Left colon (tissue), 2 donors: ENCODE measurements at places on chromosomes 3 and 15.
A peak's percentile ranks its signal among the peaks of the same experiment; 100 is the strongest.

DNA sequence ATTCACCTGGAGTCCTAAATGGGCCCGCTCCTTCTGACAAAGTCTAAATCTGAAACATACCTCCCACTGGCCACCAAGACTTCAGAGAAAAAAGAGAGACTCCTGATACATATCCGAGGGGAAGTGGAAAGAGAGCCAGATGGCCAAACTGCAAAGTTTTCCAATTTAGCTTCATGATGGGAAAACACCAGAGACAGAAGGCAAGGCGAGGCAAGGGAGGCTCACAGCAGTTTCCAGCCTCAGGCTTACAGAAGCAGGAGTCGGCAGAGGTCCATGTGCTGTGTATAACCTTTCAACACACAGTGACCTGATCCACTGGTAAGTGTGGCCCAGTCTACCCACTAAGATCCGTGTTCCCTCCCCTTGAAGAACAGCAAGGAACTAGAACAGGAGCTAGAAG lies 29.9 kb upstream of the PDE8A start:
- DNase-seq = no peak

- DNase-seq = peak; percentile 46
These were observed 84.7 kb upstream of the LMCD1 start for GRCh38 chr3:8416965-8417364.

- DNase-seq = no peak
These were observed 101.0 kb downstream of the ATG7 start for GRCh38 chr3:11373235-11373634.

DNA sequence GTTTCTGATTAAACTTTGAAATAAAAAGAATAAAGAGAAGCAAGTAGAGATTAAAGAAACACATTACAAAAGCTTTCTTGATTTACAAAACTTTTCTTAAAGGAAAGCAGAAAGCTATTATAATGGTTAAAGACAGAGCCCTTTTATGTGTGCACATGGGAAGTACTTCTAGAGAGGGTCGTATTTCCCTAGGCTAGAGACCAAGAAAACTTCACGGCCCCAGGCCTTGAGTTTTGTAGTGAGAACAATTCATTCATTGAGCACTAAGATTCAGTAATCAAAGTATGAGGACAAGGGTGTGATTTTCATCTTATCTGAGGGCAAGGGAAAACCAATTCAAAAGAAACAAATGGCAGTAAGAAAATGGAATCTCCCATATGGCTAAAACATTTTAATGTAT lies 854.1 kb downstream of the ROBO1 start:
- DNase-seq = no peak

GRCh38 chr15:40287505-40287904 lies 4.6 kb upstream of the ANKRD63 start:
- no peak for DNase-seq

GRCh38 chr3:141384575-141384974 lies 16.3 kb downstream of the ZBTB38 start:
- DNase-seq = no peak

- peak; percentile 54 for DNase-seq
These were observed 25.8 kb downstream of the SPSB4 start for GRCh38 chr3:141076797-141077571.

- no peak for DNase-seq
These were observed 45.6 kb upstream of the SRGAP3 start for GRCh38 chr3:9295007-9295406.

GRCh38 chr3:16514755-16515353 lies 1.4 kb upstream of the RFTN1 start:
- no peak for DNase-seq

- DNase-seq = no peak
These were observed 357.4 kb upstream of the ATP11B start for GRCh38 chr3:182435860-182436259.

DNA sequence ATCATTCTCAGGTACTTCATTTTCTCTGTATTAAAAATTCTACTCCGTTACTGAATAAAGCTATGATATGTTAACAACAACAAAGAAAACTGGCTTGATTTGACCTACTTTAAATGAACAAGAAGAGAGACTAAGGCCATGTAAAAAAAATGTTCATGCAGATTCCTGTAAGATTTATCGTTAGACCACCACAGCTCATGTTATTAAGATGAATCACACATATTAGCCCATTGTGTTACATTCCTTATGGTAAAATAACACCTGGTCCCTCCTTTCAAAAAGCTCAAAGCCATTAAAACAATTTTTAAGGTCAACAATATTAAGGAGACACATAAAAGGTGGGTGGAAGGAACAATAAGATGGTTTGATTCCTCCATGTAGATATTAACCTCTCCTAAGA lies 6.3 kb downstream of the THOC7 start:
- DNase-seq = no peak

DNA sequence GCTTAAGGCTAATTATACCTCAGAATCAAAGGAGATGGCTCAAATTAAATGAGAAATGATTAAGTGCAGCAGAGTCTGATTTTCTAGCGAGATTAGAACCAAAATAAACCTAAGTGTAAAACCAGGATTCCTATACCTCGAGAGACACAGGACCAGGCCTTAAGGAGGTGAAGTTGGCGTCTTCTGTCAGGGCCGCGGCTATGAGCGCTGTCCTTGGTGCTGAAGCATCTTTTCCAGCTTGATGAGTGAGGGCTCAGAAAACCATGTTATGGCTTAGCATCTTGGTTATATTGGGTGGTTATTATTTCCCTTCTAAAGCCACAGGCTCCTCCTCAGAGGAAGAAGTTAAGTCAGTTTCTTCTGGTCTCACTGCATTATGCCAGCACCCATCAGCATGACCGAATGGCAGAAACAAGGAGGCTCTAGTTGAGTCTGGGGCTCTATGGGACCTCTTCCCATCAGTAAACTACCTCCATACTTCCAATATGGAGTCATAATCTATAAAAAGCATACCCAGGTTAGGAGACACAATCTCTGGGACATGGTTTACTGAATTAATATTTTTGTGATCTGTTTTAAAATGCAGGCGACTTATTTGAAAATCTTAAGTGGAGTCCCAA lies 120.1 kb upstream of the NMNAT3 start:
- DNase-seq = peak; percentile 24

GRCh38 chr3:31399271-31399670 lies 133.5 kb upstream of the STT3B start:
- DNase-seq = no peak

- no peak for DNase-seq
These were observed 121.9 kb upstream of the CTDSPL start for GRCh38 chr3:37739579-37740290.

DNA sequence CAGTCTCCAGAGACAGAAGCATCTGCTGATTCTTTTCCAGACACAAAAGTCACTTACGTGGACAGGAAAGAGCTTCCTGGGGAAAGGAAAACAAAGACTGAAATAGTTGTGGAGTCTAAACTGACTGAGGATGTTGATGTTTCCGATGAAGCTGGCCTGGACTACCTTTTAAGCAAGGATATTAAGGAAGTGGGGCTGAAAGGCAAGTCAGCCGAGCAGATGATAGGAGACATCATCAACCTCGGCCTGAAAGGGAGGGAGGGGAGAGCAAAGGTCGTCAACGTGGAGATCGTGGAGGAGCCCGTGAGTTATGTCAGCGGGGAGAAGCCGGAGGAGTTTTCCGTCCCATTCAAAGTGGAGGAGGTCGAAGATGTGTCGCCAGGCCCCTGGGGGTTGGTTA lies 25.4 kb downstream of the SYNM start:
- no peak for DNase-seq

DNA sequence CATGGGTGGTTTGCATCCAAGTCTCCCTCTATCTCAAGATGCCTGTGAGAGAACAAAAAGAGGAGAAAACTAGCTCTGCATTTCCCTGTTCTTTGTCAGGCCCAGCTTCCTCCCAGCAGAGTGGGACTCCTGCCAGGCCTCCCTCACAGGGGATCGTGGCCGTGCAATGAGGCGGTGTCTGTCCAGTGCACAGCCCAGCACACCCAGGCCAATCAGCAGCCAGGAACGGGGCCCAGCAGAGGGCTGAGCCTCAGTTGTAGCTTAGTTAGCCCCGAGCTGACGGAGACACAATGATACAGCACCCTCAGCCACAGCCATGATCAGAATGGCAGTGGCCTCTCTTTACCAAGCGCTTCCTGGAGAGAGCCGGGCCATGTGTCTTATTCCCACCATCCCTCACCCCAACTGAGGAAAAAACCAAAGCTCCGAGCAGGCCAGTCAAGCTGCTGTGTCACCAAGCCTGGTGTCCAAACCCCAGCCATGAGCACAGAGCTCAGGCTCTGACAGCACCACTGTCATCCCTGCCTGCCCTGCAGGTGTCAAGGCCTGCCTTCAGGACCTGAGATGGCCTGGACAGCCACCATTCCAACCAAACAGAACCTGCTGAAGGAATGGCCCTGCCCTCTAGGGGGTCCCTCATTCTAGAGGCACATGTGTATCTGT lies 71.1 kb downstream of the DNAJB8 start:
- DNase-seq = no peak

- DNase-seq = peak; percentile 65
These were observed 11.2 kb downstream of the TNFSF10 start for GRCh38 chr3:172511783-172512762.

- no peak for DNase-seq
These were observed 329.2 kb upstream of the LRRC3B start for GRCh38 chr3:26293329-26293844.
